Activated naive CD4-positive, alpha-beta T cell (primary cell): ENCODE measurements at places on chromosomes 1 and 21.

DNA sequence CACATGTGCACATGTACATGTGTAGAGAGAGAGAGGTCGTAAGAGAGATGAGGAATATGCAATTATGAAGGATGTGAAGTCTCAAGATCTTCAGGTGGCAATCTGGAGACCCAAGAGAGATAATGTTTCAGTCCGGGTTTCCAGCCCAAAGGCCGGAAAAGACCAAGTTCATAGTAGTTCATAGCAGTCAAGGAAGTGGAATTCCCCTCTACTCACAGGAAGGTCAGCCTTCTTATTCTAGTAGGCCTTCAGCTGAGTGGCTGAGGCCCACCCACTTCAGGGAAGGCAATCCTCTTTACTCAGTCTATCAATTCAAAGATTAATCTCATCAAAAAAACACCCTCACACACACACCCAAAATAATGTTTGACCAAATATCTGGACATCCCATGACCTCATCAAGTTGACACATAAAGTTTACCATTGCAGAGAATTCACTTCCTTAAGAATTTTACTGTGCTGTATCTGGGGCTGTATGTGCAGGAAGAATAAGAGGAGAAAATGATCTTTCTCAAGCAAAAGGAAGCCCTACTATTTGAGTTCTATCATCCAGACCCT lies 114.6 kb downstream of the TNFSF18 start:
- no peak for DNase-seq

DNA sequence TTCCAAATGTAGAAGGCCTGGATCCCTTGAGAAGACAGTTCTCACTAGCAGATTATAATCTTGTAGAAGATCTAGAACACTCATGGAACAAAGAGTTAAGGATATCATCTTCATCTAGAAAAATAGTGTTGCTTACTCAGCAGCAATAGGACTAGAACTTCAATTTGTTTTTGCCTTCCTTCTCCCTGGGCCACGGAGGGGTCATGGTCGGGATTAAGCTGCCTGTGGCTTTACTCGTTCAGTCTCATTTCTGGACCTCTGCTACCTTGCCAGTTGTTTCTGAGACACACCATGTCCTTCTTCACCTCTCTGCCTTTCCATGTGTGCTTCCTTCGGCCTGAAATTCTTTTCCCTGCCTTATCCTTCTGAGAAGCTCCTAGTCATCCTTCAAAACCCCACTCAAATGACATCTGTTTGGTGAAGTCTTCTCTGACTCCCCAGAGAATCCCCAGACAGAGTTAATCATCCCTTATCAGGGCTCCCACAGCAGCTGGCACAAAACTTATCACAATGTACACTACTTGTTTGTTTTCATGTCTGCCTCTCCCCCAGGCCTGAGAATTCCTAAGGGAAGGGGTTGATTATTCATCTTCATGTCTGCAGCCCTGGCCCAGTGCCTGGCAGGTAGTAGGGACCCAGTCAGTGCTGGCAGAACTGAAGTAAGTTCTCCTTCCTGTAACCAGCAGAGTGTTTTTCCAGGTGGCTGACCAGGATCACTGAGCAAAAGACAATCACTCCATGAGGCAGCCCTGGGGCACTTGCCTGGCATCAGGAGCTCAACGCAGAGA lies 15.5 kb upstream of the SNX27 start:
- DNase-seq, result no peak

GRCh38 chr1:154407198-154408091 lies 2.3 kb downstream of the IL6R start:
- no peak for DNase-seq

DNA sequence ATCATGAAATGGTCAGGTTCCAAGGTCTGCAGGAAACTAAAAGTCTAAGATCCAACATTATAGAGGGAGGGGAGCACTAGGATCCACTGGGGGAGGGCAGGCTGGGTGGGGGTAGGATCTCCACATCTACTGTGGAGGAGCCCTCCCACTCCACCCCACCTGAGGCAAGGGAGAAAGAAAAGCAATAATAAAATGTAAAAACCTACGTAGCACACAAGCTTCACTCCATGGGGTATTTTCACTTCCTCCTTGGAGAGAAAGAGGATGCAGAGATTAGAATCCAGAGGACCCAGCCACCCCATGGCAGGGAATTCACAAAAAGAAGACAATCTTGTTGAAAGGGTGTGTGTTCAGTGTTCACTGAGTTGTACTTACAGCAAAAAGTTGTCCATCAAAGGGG lies 14.4 kb downstream of the SPOCD1 start:
- DNase-seq, result no peak

DNA sequence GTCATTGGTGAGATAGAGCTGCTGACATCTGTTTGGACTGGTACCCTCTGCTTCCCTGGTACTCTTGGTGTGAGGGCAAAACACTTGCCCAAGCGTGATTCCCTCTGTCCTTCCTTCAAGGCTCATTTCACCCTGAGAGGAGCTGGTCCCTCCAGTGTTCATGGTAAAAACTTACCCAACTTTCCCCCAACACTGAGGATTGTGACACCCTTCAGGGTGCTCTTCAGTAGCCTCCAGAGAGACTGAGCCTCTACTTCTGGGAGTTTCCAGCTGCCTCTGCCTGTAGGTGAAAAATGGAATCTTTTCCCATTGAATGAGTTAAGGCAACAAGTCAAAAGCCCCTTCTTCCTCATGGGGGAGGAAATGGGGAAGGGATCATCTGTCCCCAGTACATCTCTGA lies 9.6 kb downstream of the CCDC190 start:
- DNase-seq, result no peak

GRCh38 chr21:33070998-33071769 lies 1.2 kb downstream of the OLIG1 start:
- DNase-seq, result no peak

- DNase-seq, result no peak
Measured at GRCh38 chr21:27026501-27026900, 59.6 kb upstream of the ADAMTS5 start.

GRCh38 chr1:107950464-107950863 lies 14.5 kb downstream of the VAV3 start:
- no peak for DNase-seq

DNA sequence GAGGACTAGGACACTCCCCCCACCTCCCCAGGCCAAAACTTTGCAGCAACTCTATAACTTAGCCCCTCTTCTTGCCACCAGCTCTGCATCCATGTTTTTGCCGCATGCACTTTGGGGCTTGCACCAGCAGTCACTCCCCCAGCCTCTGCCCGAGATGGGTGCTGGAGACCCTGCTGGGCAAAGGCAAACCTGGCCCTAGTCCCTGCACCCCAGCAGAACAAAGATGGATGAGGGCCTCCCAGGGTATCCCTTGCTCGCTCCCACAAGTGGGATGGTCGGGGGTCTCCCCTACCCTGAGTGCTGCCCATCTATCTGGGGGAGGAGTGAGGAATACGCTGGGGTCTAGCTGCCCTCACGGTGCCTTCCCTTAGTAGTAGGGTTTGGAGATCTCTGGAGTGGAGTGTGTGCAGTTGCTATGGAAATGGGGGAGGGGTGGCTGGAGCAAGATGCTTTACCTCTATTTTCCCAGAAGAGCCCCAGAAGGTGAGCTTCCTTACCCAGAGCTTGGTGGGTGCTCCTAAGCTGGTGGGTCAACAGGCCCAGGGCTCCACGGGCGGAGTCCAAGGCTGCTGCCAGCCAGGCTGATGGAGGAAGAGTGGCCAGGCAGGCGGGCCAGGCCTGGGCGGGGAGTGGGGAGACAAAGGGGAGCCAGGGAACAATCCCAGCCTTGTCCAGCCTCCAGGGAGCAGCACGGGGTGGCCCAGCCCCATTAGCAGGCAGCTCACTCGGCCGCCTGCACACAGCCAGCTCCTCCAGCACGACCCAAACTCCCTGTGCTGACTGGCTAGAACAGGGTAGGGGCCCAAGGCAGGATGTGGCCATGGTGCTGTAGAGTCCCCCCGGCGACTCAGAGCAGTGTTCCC lies at the start of gene PAQR6:
PAQR6 (minus strand) TSS at position 597 of the 863 bp plus-strand sequence. CDS start 1,325 bp downstream, outside the sequence.
- DNase-seq, result no peak

DNA sequence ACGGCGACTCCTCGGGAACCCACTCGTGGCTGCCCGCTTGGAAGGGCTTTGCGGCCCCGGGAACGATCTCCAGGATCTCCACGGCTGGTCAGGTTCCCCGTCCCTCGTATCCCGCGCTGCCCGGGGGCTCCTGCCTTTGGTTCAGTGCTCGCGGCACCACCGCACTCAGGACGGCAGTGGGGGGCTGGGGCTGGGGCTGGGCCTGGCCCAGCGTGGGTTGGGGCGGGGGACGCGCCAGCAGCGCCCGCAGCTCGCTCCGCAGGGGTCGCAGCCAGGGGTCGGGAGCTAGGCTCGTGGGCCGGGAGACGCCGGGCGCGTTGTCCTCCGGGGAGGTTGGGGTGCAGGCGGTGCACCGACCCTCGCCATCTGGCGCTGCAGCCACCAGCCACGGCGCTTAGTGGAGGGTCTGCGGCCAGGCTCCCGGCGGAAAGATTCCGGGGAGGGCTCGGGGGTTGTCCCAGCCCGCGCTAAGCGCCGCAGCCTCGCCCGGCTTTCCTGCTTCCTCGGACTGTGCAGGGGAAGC lies 8.9 kb downstream of the SIM2 start:
- DNase-seq, result no peak

DNA sequence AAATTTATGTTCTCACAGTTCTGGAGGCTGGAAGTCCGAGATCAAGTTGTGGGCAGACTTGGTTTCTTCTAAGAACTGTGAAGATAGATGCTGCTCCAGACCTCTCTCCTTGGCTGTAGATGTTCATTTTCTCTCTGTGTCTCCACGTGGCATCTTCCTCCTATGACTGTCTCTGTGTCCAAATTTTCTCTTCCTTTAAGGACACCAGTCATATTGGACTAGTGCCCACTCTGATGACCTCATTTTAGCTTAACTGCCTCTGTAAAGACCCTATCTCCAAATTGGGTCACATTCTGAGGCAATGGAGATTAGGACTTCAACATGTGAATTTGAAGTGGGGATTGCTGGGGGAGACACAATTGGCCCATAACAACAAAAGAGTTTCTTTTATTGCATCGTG lies 125.3 kb upstream of the ETS2 start:
- no peak for DNase-seq
